Stimulated activated CD4-positive, alpha-beta T cell treated with anti-CD3 and anti-CD28 coated beads, Interleukin-15, amount 100 ng/mL, for 1 hour (primary cell): ENCODE measurements at places on chromosomes 11 and 22.
A peak's percentile ranks its signal among the peaks of the same experiment; 100 is the strongest.

- no peak for DNase-seq
Observed at GRCh38 chr22:26573026-26573662, 16.8 kb downstream of the TPST2 start.

DNA sequence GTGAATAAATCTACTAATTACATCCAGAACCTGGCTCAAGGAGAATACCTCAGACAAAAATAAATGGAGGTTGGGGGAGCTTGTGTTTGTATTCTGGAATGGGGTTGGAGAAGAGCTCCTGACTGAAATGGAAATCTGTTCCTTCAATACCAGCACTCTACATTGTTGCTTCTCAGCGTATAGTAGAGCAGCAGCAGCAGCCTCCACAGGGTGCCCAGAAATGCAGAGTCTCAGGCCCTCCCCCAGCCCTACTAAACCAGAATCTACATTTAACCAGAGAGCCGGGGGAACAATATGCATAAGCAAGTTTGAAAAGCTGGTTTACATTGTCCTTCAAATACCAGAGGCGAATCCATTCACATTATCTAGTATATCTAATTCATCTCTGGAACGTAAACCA is 474.8 kb downstream of the NTM start:
- no peak for DNase-seq

- no peak for DNase-seq
Observed at GRCh38 chr11:96050435-96051182, 126.7 kb upstream of the MTMR2 start.

- DNase-seq, result no peak
Observed at GRCh38 chr11:39462506-39462905, 1996.9 kb downstream of the LRRC4C start.

GRCh38 chr11:62143727-62144126 is 19.9 kb downstream of the INCENP start:
- no peak for DNase-seq

- no peak for DNase-seq
Observed at GRCh38 chr11:17684550-17684949, 34.8 kb upstream of the MYOD1 start.

- DNase-seq, result no peak
Observed at GRCh38 chr22:35863432-35863831, 145.8 kb downstream of the APOL5 start.

GRCh38 chr11:4050138-4050537 is 44.5 kb upstream of the RRM1 start:
- DNase-seq, result no peak

DNA sequence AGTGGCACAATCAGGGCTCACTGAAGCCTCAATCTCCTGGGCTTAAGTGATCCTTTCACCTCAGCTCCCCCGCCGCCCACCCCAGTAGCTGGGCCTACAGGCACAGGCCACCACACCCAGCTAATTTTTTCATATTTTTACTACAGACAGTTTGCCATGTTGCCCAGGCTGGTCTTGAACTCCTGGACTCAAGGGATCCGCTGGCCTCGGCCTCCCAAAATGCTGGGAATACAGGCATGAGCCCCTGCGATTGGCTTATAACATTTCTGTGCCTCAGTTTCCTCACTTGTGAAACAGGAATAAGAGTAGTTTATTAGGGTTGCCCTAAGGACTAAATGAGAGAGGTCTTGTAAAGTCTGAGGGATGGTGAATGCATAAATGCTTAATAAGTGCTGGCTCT is 1.2 kb downstream of the VSTM5 start:
- DNase-seq, result no peak

- DNase-seq, result no peak
Observed at GRCh38 chr11:69369945-69370344, 76.0 kb downstream of the MYEOV start.

GRCh38 chr11:1889941-1890855 is 1.5 kb downstream of the PRR33 start:
- DNase-seq, result no peak

DNA sequence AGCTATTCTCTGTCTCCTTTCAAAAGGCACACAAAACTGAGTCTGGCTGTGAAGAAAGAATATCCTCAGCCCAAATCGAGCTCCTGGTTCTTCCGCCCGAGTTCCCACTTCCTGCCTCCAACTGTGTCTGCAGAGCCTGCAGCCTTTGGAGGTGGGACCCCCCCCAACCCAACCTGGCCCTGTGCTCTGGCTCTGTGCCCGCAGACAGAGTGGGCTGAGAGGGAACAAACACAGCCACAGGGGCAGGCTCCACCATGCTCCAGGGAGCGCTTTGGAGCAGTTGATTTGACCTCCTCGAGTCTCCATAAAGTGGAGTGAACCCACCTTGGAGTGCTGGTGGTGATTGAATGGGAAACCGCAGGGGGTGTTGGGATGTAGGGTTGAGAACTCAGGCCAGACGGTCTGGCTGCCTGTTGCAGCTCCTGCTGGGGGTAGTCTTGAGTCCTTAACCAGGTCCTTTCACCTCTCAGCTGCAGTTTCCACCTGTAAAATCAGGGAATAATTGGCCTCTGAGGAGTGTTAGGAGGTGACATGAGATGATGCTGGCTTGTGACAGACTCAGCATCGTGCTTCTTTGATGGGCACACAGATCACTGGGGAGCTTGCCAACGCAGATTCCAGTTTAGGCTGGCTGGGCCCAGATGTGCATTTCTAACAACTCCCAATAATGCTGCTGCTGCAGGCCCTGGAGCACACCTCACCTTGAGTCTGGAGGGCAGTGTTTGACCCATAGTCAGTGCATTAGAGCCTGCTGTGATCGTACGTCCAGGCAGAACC is 11.4 kb downstream of the DAGLA start:
- no peak for DNase-seq

GRCh38 chr11:3894128-3894731 is 38.8 kb downstream of the STIM1 start:
- DNase-seq, result no peak

DNA sequence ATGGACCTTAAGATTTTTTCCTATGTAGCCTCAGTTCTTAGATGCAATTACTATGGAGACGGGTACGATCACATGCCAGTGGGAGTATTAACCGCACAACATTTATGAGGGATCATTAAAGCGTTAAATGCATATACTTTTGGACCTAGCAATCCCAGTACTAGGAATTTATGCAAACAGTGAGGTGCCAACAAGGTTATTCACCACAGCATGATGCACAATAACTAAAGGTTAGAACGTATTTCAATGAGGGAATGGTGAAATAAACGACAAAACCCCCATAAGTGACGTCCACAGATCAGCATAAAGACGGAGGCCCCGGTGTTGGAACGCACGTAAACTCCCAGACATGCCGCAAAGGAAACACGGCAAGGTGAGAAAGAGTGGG is 539 bp downstream of the SIRT3 start:
- peak; percentile 48 for DNase-seq

- DNase-seq, result no peak
Observed at GRCh38 chr11:62394825-62395538, 23.9 kb upstream of the SCGB1A1 start.

- no peak for DNase-seq
Observed at GRCh38 chr22:27686534-27686933, 115.0 kb downstream of the MN1 start.

DNA sequence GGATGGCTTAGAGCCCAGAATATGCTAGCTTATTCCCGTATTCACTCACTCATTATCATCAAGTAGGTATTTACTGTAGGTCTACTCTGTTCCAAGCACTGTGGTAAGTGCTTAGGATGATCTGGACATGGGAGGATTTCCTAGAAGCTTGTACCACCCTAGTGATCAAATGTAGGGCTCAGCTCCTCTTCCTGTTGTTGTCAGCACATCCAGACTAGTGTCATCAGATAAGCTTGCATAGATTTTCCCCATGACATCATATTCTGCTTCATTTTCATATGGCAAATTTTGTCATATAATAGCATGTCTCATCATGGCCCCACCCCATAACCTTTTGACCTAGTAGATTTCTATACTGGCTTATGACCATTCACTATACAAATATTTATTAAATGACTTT is 19.3 kb upstream of the NUCB2 start:
- DNase-seq, result no peak

DNA sequence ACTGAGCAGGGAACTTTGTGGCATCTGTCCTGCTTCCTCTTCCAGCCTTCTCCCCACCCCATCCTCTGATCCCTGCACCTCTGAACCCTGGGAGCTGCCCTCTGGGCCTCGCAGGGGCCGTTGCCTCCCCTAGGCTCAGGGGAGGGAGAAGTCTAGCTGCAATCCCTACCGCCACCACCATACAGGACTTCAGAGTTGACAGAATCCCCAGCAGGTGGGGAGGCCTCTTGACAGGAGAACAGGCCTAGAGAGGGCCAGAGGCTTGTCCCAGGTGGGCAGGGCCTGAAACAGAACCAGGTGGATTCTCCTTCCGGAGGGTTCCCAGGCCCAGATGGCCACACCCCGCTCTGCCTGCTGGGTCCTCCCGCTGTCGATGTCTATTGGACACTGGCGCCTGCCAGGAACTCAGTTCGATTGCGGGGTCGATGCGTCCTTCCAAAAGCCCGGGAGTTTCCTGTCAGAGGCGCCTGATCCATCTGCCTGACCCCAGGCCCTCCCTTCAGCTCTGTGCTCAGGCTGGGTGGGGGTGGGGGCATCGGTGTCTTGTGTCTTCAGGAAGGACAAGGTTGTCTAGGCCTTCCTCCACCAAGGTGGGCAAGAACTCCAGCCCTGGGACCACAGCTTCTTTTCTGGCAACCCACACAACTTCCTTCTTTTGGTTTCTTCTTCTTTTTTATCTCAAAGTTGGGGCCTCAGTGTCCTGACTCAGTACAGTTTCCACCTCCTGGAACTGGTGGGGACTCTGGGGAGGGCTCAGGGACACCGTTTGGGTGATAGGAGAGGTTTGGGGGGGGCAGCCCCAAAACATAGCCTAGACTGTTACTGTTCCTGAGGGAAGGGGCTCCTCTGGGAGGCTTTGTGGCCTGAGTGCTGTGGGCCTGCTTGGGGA is 6.4 kb downstream of the STARD10 start:
- no peak for DNase-seq

- DNase-seq, result no peak
Observed at GRCh38 chr22:38924347-38924952, 33.0 kb upstream of the APOBEC3A start.

- DNase-seq, result no peak
Observed at GRCh38 chr22:48268771-48269552, 1506.5 kb downstream of the TBC1D22A start.

- DNase-seq, result no peak
Observed at GRCh38 chr11:2704356-2704755, 4.6 kb upstream of the KCNQ1OT1 start.

- no peak for DNase-seq
Observed at GRCh38 chr11:92826603-92827002, 142.8 kb upstream of the MTNR1B start.

- DNase-seq, result no peak
Observed at GRCh38 chr11:2883979-2884815, 1.4 kb downstream of the CDKN1C start.

- no peak for DNase-seq
Observed at GRCh38 chr11:116217006-116217405, 555.8 kb downstream of the BUD13 start.

GRCh38 chr11:93662175-93662570 is 691 bp downstream of the CEP295 start:
- DNase-seq, result no peak

- DNase-seq, result no peak
Observed at GRCh38 chr22:44086271-44087088, 62.4 kb downstream of the PARVB start.

DNA sequence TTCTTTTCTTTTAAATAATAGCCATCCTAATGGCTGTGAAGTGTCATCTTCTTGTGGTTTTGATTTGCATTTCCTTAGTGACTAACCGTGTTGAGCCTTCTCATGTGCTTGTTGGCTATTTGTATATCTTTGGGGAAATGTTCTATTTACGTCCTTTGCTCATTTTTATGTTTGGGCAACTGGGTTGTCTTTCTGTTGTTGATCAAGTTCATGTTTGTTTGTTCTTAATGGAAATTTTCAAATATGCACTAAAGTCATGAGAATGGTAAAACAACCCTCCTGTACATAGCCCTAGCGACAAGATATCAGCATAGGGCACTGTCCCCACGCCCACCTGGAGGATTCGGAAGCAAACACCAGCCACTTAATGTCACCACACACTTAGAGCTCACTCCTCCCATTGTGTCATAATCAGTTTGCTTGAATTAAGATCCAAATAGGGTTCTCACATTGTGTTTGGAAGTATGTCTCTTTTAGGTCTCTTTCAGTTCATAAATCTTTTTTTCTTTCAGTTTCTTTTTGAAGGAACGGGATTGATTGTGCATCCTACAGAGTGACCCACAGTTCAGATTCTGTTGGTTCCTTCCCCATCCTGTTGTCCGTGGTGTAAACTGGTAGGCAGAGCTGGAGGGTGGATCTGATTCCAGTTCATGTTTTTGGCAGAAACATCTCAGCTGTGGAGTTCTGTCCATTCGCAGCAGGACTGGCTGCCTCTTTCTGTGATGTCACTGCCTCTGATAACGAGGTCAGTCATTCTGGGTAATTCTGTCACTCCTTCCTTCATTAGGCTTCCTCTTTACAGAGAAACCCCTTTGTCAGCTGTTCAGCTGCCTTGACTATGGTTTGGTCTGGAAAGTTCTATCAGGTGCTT is 26.4 kb upstream of the ADORA2A start:
- DNase-seq, result no peak

GRCh38 chr11:91219535-91219934 is 996.7 kb upstream of the CHORDC1 start:
- no peak for DNase-seq

DNA sequence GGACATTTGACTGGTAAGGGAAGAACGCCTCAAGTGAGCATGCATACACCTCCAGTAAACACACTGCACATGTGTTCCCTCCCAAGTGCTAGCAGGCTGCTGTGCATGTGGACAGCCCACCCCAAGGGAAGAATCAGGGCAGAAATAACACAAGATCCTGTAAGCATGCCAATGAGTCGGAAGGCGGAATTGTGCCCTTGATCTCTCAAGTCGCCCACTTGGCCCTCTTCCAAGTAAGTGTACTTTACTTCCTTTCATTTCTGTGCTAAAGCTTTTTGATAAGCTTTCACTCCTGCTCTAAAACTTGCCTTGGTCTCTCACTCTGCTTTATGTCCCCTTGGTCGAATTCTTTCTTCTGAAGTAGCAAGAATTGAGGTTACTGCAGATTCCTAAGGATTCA is 139.6 kb downstream of the TRPC6 start:
- no peak for DNase-seq

GRCh38 chr11:11400121-11400520 is 47.1 kb upstream of the CSNK2A3 start:
- no peak for DNase-seq

GRCh38 chr11:19259487-19260345 is 19.0 kb upstream of the E2F8 start:
- DNase-seq, result peak; percentile 40

- DNase-seq, result no peak
Observed at GRCh38 chr11:102967497-102967896, 12.0 kb upstream of the MMP13 start.

- no peak for DNase-seq
Observed at GRCh38 chr11:94790661-94791180, 22.6 kb downstream of the AMOTL1 start.

- no peak for DNase-seq
Observed at GRCh38 chr11:23310276-23310675, 450.0 kb upstream of the CCDC179 start.
